ENCODE measurements at places on chromosomes 1 and 21.

GRCh38 chr1:29760067-29760564 is 523.8 kb downstream of the PTPRU start:
- no peak for DNase-seq

DNA sequence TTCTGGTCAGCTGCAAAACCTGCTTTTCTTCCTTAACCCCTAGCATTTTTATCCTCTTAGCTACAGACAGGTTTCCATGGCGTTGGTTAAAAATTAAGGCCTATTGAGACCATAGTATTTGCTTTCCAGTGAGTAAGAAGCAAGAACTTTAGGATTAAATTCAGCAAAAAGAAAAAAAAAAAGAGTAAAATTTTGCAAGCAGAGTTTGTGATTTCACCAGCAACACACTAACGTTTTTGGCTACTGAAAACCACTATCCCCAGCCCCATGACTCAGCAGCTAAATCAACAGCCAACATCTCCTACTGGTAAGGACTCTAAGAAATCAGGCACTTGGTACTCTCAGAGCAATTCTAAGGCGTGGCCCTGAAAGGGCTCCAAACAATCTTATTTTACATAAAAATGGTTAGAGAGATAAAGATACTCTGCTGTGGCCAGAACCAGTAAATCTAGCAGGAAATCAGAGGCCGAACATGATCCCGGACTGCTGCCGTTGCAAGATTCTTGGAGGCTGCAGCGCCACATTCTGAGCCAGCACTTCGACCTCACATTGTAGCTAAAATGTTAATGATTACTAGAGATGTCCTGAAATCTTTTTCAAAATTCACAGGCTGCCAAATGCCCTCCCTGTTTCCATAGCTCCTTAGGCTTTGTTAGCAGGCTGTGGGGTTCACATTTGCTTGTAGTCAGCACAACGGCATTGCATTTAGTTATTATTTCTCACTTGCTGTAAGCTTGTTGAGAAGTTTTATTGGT is 1.6 kb upstream of the ENO1 start:
- no peak for DNase-seq

- no peak for DNase-seq
Measured at GRCh38 chr1:205191622-205192021, 19.9 kb downstream of the DSTYK start.

DNA sequence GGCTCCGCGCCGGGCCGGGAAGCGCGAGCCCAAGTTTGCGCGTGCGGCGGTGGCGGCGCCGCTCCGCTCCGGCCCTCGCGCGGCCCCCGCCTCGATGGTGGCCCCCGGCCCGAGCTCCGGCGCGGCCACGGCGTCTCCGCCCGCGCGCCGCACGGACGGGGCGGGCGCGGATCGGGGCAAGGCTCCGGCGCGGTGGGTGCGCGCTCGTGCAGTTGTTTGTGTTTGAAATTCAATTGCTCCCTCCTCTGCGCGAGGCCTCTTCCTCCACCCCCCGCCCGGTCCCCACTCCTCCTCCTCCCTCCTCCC is at the start of gene HDGF:
TSS of gene HDGF (minus strand) at position 225 of the 306 bp plus-strand sequence. CDS start 246 bp downstream, outside the sequence.
- DNase-seq, result no peak

DNA sequence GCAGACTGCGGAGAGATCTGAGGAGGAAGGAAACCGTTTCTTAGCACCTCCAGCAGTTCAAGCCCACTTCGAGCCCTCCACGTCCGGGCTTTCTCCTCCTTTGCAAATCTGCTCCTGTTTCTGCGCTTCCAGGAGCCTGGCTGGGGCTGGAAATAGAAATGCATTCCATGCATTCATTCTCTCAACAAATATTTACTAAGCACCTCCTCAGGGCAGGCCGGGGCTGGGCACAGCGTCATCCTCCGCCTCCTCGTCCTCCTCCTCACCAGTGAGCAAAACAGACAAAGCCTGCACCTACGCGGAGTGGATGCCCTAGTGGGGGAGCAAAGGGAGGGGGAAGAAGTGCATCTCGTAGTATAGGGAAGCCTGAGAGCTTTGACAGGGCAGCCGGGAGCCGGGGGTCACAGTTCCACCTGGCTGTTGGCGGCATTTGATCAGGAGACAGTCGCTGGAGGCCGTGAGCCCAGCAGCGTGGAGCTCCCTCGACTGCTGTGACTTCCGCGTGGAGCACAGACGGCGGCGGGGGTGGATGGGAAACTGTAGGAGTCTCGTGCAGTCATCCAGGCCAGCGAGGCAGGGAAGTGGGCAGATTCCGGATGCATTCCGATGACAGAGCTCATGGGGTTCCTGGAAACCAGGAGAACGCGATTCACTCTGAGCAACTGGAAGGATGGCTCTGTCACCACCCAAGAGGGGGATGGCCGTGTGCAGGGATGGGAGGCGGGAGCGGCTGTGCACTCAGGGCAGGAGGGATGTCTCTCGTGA is 93.5 kb downstream of the SIK1 start:
- DNase-seq, result no peak

GRCh38 chr1:202818819-202819218 is 8.1 kb downstream of the PCAT6 start:
- DNase-seq, result no peak

GRCh38 chr1:170593173-170594011 is 61.4 kb downstream of the GORAB start:
- no peak for DNase-seq

Measured in activated naive CD4-positive, alpha-beta T cell (primary cell).